ENCODE measurements at places on chromosomes 6 and 20.

DNA sequence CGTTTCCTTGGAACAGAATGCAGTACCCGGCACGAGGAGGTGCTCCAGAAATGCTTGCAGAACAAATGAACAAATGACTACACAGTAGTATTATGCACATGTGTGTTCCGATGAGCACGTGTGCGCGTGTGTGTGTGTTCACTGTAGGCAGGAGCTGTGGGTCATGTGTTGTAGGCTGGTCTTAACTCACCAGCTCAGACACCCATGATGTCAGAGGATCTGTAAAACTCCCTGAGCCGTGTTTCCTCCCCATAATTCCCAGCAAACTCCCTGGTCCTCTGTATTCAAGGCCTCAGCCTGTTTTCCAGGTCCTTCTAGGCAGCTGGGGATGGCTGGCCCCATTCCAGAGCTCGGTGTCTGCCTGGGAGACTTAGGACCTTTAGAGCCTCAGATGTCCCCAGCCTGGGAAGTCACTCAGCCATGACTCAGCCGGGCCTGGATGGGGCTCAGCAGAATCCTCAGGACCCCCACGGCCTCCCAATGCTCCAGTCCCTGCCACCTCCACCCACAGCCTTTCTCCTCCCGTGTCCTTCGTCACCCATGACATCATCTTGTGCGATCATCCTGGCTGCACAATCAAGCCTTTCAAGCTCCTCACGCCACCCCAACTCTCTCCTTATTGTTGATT lies 475.0 kb upstream of the SULF2 start:
- DNase-seq: no peak

GRCh38 chr20:9439806-9440205 lies 74.6 kb upstream of the LAMP5 start:
- DNase-seq: no peak

DNA sequence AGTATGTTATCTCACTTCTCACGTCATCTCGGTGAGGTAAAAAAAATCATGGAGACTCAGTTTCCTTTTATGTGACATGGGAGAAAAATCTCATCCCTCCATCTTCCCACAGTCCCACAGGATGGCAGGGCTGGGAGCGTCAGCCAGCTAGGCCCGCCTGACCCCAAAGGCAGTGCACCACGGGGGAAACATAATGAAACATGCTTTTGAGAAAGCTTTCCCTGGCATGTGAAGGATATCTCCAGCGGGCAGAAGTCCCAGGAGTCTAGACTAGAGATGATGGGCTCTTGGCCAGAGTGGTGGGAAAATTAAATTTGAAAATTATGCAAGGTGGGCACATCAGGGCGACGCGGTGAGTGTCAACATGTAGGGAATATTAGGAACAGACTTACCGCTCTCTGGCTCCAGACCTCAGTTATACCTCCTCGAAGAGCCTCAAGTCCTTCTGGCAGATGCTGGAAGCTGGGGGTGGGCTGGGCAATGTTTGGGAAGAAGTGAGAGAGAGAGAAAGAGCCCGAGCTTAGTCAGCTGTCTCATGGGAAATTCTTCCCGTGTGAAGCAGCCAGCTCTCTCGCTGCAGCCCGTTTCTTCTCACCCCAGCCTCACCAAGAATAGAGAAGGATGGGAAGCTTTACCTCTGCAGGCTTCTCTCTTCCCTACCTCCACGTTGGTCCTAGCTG lies 52.3 kb downstream of the MOCS1 start:
- no peak for DNase-seq

DNA sequence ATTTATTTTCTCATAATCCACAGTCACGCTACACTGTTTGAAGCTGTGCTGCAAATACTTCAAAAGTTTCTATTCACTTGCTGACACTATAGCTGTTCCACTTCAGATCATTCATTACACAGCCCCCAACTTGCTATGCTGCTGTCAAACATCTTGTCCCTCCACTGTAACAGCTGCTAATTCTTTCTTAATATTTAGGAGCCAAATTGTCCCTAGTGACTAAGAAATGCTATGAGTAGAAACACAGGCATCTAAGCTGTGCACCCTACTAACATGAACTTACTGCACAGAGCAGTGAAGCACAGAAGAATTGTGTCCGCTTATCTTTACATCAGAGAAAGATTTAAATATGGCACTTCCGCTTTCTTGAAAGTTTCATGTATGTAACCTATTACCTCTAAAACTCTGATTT lies 91.3 kb downstream of the PDE10A start:
- DNase-seq: no peak

- DNase-seq: no peak
Observed at GRCh38 chr20:25273046-25273445, 25.2 kb downstream of the PYGB start.

DNA sequence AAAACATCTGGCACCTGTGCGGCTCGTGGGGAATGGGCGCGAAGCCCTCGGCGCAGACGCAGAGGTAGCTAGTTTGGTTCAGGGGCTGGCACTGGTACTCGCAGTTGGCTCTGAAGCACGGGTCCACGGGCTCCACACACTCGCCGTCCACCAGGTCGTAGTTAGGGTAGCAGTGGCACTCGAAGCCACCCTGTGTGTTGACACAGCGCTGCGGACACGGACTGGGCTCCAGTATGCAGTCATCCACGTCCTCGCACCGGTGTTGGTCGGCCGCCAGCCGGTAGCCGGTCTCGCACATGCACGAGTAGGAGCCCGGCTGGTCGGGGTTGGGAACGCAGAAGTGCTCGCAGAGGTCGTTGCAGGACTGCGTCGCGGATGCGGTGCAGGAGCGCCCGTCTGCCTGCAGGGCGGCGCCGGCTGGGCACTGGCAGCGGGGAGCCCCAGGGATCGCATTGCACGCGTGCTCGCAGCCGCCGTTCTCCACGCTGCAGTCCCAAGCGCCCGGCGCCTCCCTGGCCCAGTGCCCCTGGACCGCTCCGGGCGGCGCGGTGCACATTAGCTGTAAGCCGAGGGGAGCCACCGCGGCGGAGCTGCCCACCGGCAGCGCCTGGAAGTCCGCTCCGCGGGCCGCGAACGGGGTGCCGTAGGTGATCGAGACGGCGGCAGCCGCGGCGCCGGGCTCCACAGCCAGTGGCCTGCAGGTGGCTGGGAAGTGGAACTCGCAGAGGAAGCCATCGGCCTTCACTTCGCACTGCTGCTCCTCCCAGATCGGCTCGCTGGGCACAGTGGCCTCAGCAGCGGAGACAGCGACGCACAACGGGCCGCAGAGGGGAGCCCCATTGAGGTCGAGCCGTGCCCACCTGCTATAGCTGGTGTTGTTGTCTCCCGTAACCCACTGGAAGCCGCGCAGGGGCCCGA lies 930 bp downstream of the THBD start:
- no peak for DNase-seq

DNA sequence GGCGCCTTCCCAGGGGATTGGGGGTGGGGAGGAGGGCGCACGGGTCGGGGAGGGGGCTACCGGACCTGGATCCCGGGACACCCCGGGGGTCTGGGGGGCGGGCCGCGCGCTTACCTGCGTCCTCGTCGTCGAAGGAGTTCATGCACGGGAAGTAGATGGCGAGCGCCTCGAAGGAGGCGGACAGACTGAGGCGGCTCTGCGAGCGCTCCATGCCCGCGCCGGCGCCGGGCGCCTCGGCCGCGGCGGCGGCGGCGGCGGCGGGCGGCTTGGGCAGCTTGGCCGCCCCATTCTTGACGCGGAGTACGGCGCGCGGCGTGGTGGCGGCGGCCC lies 320 bp downstream of the RIMS4 start:
- no peak for DNase-seq

DNA sequence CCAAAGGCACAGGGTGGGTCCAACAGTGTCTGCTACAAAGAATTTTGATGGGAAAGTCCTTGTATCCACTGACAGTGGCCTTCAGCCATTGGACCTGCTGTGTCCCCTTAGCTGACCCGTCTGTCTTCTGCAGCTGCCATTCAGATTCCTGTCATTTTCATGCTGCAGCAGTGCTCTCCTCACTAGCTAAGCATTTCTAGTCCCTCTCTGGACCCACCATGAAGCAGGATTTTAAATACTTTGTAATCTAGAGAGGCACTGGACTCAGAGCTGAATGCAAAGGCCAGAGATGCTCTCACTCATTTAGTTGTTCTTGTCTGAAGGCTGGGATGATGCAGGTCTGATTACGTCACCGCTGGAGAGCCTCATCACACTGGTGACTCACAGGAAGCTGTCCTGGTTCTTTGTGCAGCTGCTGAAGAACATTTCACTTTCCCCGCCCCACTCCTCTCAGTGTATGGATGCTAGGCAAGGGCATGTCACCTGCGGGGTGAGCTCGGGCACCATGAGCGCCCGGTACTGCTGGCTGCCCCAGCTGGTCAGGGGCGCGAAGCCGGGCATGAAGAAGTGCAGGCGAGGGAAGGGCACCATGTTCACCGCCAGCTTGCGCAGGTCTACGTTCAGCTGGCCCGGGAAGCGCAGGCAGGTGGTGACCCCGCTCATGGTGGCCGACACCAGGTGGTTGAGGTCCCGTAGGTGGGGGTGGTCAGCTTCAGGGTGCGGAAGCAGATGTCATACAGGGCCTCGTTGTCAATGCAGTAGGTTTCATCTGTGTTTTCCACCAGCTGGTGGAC lies 19.4 kb upstream of the TUBB2A start:
- DNase-seq: no peak

GRCh38 chr6:75157336-75157735 lies 48.5 kb downstream of the COL12A1 start:
- DNase-seq: no peak

- DNase-seq: no peak
Observed at GRCh38 chr6:165599596-165600487, 63.2 kb downstream of the PDE10A start.

DNA sequence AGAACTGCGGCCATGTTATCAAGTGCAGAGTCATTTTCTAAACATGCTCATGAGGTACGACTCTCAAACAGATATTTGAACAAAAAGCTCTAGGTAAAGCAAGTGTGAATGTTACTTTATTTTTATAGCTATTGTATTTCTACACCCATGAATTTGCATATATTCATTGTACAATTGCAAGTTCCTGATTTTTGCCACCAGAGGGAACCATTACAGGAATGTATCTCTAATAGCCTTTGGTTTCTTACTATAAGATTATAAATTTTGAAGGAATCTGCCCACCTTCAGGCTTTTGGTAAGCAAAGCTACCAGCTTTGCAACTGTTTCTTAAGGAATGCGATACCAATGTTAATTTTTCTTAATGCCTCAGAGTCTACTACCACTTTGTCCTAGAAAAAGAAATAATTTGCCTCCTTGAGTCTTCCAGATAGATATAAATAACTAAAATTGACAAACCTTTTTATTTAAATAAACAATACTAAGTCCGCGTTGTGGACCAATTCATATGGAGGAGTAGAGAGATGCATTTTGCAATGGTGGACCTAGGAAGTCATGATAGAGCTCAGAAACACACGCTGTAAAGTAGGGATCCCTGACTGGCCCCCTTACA lies 125.4 kb upstream of the SAMD5 start:
- DNase-seq: no peak

- no peak for DNase-seq
Observed at GRCh38 chr6:119137194-119138072, 59.0 kb upstream of the FAM184A start.

DNA sequence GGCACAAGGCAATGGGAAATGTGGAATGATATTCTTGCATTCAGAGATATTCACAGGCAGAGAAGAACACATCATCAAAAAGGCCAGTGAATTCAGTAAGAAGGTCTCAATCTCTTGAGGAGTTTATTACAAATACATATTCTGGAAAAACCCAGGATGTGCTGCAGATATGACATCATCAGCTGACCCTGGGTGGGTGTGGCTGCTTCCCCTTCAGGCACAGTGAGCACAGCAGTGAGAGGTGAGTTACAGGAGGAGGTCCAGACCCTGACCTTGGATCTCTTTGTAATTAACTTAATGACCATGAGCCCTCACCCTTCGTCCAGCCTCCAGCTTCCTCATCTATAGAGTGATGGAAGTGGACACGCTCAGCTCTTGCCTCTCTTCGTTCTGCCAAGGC lies 147.5 kb upstream of the SYNDIG1 start:
- no peak for DNase-seq

DNA sequence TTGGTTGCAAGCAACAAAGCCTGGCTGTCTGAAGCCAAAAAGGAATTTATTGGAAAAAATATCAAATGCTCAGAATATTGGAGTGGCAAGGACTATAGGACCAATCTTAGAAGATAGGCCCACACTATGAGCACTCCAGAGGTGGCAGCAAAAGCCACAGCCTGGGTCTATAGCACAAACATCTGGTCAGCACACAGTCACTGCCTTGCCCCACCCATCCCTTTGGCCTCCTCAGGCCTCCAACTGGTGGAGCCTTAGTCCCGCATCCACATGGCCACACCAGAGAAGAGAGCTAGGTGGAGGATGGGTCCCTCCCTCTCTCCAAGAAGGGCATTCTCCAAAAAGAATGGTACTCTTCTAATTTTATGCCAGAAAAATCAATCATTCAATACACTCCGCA lies 14.0 kb downstream of the NUDT3 start:
- no peak for DNase-seq

DNA sequence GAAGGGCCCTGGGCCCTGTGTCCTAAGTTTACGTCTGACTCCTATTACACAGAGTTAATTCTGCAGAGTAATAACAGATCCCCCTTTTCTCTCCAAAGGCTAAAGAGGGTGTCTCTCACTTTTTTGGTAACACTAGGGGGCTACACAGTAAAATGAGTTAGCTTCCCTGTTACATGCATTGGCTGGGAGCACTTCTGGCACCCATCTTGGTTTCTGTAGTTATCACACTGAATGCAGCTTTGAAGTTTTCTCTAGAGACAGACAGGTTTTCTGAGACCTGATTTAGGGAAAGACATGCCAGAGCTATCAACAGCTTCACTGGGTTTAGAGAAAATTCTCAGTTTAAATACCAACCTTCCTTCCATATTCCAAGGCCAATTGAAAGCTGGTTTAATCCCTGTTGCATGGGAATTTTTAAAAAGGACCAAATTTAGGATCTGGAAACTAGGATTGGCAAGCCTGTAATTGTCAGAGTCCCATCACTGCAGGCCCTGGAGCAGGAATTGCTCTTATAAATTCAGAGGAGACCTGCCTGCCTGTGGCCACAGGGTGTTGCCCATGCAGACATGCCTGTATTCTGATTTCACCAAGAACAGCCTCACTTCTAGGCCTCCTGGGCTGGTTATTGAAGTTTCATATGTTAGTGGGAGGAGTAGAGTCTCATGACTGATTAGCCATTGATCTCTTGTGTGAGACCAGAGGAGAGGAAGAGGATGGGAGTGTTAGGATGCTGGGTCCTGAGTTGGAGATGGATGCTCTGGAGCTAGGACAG lies 29.4 kb downstream of the RNF8 start:
- no peak for DNase-seq

GRCh38 chr6:137111296-137112066 lies 62.0 kb downstream of the IL22RA2 start:
- no peak for DNase-seq

- DNase-seq: no peak
Observed at GRCh38 chr6:100346203-100346602, 118.5 kb downstream of the SIM1 start.

Measured in activated CD8-positive, alpha-beta memory T cell treated with anti-CD3 and anti-CD28 coated beads for 4 hours (primary cell).